Testis (tissue), 5 donors: ENCODE measurements at places on chromosomes 4 and X. TPM values are rescaled to one million over a fixed set of nuclear protein-coding genes. Genes with fewer than 3 reads are reported as not detected.

DNA sequence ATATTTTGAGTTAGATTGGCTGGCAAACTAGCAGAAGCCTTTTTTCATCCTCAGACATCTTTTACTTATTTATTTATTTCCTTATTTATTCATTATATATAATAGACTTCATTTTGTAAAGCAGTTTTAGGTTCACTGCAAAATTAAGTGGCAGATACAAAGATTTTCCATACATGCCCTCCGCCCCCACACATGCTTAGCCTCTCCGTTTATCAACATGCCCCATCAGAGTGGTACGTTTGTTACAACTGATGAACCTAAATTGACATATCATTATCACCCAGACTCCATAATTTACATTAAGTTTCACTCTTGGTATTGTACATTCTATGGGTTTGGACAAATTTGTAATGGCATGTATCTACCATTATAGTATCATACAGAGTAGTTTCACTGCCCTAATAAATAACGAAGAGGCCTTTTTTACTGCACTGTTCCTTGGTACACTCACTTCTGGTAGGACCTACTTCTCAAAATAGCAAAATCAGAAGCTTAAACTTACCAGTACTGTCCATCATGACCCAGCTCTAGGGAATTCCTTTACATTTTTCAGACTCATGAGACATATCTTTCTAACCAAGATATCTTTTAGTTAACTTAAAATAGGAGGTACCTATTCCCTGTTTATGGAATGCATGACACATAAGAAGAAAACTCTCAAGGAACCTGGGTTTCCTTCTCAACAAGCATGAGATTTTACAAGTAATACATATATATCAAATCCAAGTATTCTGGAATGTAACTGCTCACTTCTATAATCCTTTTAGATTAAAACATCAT lies 4.8 kb upstream of the TMPRSS11B start:
- no peaks in the 10 kb centered on the region for H3K4me1 ChIP-seq
- no peaks in the 10 kb centered on the region for H3K36me3 ChIP-seq
- no peak overlapping the region for H3K4me3 ChIP-seq
- no peak overlapping the region for H3K27ac ChIP-seq

DNA sequence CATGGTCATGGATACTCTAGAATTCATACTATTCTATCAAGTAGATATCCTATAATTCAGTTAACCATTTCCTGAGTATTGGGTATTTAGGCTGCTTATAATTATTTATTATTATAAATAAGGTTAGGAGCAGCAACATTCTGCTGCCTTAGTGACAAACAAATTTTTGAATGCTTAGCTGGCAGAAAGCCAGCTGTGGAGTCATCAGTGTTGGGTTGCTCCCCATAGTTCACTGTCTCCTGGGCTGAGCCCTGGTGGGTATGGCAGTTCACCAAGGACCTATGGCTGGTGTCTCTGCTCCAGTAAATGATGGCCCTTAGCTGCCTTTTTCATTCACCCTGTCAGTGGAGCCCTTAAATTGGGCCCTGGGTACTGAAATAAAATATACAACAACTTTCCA lies 61.8 kb downstream of the SMARCA5 start:
- H3K36me3 ChIP-seq: no peaks in the 10 kb centered on the region
- no peak overlapping the region for H3K27ac ChIP-seq
- no peaks in the 10 kb centered on the region for H3K27me3 ChIP-seq
- H3K4me1 ChIP-seq: no peaks in the 10 kb centered on the region

- H3K27ac ChIP-seq: no peak overlapping the region
- no peak for DNase-seq
- H3K4me1 ChIP-seq: no peaks in the 10 kb centered on the region
- H3K36me3 ChIP-seq: no peaks in the 10 kb centered on the region
- no peaks in the 10 kb centered on the region for H3K27me3 ChIP-seq
Measured at GRCh38 chrX:10654960-10655359, 34.6 kb upstream of the MID1 start.

- no peaks in the 10 kb centered on the region for H3K4me1 ChIP-seq
- no peak overlapping the region for H3K27ac ChIP-seq
- H3K36me3 ChIP-seq: no peaks in the 10 kb centered on the region
- H3K4me3 ChIP-seq: no peak overlapping the region
Measured at GRCh38 chr4:107966903-107967302, 22.8 kb upstream of the HADH start.

GRCh38 chr4:139963708-139964107 lies 190.3 kb downstream of the MAML3 start:
- no peak overlapping the region for H3K27ac ChIP-seq
- H3K4me3 ChIP-seq: no peak overlapping the region
- no peaks in the 10 kb centered on the region for H3K36me3 ChIP-seq
- DNase-seq: no peak
- no peaks in the 10 kb centered on the region for H3K27me3 ChIP-seq
- peaks cover 13% of the 10 kb centered on the region for H3K4me1 ChIP-seq

DNA sequence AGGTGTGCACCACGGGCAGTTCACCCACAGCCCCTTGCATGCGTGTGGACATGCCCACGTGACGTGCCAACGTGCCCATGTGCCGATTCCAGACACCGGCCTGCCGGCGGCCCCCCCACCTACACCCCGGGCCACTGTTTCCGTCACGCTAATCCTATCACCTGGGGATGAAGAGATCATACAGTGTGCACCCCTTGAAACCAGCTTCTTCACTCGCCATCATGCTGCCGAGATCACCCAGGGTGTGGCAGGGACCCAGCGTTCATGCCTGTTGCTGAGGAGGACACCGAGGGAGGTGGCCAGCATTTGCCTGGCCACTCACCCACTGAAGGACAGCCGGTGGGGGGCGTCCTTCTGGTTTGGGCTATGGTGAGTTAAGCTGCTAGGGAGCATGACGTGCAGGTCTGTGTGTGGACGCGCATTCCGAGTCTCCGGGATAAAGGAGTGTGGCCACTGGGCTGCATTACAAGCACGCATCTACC lies 14.1 kb downstream of the CTBP1 start:
- no peaks in the 10 kb centered on the region for H3K27me3 ChIP-seq
- H3K27ac ChIP-seq: no peak overlapping the region
- peaks cover 36% of the 10 kb centered on the region for H3K4me1 ChIP-seq
- no peak for DNase-seq
- H3K4me3 ChIP-seq: no peak overlapping the region
- H3K36me3 ChIP-seq: no peaks in the 10 kb centered on the region

DNA sequence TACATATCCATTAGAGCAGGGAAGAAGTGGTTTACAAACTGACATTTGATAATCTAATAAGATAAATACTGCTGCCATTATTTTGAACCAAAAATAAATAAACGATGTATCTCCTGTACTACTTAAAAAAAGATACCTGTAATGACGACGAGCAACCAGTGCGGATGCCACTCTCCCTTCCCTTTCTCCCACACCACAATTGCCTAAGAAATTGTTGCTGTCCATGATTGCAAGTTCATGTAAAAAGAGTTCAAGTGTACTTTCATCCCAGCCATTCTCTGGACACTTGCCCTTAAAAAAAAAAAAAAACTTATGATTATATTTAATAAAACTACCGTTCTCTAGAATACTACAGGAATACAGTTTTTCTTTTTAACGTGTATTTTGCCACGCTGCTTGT lies 1.4 kb downstream of the SEPSECS start:
- no peak for DNase-seq
- no peak overlapping the region for H3K4me3 ChIP-seq
- peaks cover 13% of the 10 kb centered on the region for H3K4me1 ChIP-seq
- H3K36me3 ChIP-seq: no peaks in the 10 kb centered on the region

DNA sequence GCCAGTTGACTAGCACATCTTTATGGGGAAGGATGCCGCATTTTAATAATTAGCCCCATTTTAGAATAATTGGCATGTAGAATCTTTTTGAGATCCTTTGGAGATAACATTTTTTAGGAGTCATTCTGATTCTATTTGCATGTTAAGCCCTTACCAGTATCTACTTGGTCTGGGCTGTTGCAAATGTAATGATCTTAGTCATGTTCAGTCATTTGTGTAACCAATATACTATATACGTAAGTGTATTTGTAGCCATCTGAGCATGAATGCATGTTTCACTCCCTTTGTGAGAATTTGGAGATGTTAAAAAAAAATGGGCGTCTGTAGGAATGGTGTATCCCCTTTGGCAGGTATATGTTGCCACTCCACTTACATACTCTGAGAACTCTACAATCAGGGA lies 119.1 kb downstream of the TEX13A start:
- no peaks in the 10 kb centered on the region for H3K4me1 ChIP-seq
- no peaks in the 10 kb centered on the region for H3K27me3 ChIP-seq
- H3K36me3 ChIP-seq: no peaks in the 10 kb centered on the region
- H3K4me3 ChIP-seq: no peak overlapping the region
- no peak for DNase-seq

GRCh38 chrX:10175319-10175871 lies 18.6 kb downstream of the CLCN4 start:
- no peaks in the 10 kb centered on the region for H3K27me3 ChIP-seq
- H3K36me3 ChIP-seq: no peaks in the 10 kb centered on the region
- DNase-seq: peak; percentile 46

DNA sequence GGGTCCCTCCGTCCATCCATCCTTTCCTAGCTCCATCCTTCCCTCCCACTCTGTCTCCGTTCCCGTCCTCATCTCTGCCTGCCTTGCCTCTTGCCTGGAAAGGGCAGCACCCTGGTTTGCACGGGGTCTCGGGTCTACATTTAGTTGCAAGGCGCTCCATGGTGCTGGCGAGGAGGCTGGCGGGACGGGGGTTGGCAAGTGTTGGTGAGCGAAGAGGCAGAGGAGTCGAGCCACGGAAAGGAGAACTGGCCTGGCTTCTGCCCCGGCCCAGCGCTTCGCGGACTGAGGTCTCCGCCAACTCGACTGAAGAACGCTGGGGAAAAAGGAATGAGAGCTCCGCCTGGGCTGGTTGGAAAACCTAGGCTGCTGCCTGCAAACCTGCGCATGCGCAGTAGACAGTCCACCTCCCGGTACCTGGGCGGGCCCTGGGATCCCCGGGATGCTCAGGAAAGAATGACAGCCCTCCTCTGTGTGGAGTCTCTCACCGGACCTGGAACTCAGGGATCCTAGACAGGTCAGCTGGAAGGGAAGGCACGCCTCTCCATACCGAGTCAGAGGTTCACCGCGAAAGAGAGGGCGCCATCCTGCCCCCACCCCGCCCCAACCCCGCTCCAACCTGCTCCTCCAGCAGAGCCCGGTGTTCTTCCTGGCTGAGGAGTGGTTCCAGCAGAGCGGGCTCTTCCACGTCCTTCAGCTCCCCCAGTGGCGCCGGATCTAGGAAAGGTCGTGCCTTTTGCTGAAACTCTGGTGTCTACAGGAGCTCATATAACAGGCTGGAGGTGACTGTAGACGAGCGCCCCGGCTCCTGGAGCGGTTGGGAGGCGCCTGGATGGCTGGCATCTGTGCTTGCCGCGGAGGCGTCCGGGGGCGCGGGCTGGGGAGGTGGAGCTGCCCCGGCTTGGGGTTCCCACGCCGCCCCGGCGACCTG lies 6.0 kb downstream of the FRG2 start:
- no peak overlapping the region for H3K27ac ChIP-seq
- peaks cover 3% of the 10 kb centered on the region for H3K4me1 ChIP-seq
- peak; percentile 63 for DNase-seq
- no peak overlapping the region for H3K4me3 ChIP-seq
- no peaks in the 10 kb centered on the region for H3K36me3 ChIP-seq

GRCh38 chr4:121706595-121707021 lies 9.8 kb upstream of the ANXA5 start:
- no peak for DNase-seq
- H3K36me3 ChIP-seq: no peaks in the 10 kb centered on the region
- no peak overlapping the region for H3K27ac ChIP-seq
- H3K4me3 ChIP-seq: no peak overlapping the region
- no peaks in the 10 kb centered on the region for H3K27me3 ChIP-seq

DNA sequence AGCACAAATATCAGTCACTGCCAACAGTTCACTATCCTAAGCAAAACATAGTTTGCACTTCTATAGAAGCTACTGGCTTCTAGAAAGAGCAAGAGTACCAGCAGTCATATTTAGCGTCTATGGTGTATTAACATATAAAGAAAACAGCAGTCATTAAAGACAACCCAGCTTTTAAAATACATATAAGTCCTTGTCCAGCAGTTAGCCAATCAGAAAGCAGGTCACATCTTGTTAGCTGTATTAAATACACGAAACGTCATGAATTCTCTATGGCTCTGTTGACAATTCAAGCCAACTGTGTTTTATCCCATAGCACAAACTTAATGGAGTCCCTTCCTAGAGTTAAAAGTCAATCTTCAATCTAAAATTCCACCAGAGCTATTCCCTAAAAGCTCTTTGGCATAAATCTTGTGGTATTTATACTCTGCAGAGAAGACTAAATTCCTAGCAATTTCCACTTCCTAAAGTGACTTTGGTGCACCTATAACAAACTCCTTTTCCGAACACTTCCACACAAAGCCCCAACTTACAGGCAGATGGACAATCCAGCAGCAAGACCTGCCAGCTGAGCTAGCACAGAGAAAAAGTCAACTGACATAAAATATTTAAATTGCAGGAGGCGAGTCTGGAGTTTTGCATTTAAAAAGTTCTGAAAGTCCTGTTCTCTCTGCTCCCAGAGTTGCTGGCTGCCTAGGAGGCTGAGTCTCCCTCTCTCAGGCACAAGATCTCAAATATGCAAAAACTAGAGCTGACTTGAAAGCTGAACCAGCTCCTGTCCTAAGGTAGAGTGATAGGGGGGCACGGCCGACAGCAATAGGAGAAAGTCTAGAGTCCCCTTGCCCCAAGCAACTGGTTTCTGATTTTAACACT lies 1.3 kb downstream of the LDB2 start:
- H3K27ac ChIP-seq: peak overlapping the region; percentile 12
- no peaks in the 10 kb centered on the region for H3K27me3 ChIP-seq
- no peaks in the 10 kb centered on the region for H3K4me1 ChIP-seq
- H3K36me3 ChIP-seq: no peaks in the 10 kb centered on the region
- peak overlapping the region; percentile 39 for H3K4me3 ChIP-seq
- no peak for DNase-seq

- no peak overlapping the region for H3K4me3 ChIP-seq
- no peaks in the 10 kb centered on the region for H3K4me1 ChIP-seq
- no peaks in the 10 kb centered on the region for H3K36me3 ChIP-seq
- no peak for DNase-seq
- H3K27me3 ChIP-seq: no peaks in the 10 kb centered on the region
Measured at GRCh38 chr4:149404143-149404542, 411.5 kb downstream of the IQCM start.

GRCh38 chr4:127870688-127871087 lies 10.0 kb upstream of the PLK4 start:
- H3K27ac ChIP-seq: no peak overlapping the region
- DNase-seq: no peak
- H3K4me3 ChIP-seq: no peak overlapping the region
- H3K36me3 ChIP-seq: no peaks in the 10 kb centered on the region
- H3K27me3 ChIP-seq: no peaks in the 10 kb centered on the region

DNA sequence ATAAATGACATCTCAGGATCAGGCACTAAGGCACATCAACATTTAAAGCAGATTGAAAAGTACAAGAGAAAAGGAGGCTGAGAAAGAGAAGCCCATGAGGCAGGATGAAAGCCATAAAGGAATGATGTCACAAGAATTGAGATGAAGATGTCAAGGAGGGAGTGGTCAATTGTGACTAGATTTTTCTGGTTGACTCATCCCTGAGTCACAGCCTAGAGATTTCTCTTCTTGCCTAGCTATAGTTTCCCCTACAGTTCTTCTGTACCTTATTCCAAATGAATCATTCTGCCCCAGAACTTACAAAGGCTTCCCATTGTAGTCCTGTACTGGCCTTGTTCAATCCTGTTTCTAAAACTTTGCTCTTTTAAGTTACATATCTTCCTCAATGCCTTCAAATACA lies 3.4 kb upstream of the USP53 start:
- H3K27ac ChIP-seq: no peak overlapping the region
- DNase-seq: no peak
- H3K4me3 ChIP-seq: no peak overlapping the region
- peaks cover 25% of the 10 kb centered on the region for H3K4me1 ChIP-seq
- no peaks in the 10 kb centered on the region for H3K36me3 ChIP-seq
- H3K27me3 ChIP-seq: no peaks in the 10 kb centered on the region

The NFKB1 gene
- 24.6 TPM for total RNA-seq

The CXCL10 gene
- total RNA-seq: not detected

The CFAP47 gene
- total RNA-seq: 5.4 TPM

The TCEAL6 gene
- total RNA-seq: 51.9 TPM

The FATE1 gene
- total RNA-seq: 890 TPM

The MEPE gene
- not detected for total RNA-seq

The CNGA1 gene
- 1.7 TPM for total RNA-seq
